ENCODE measurements at places on chromosomes 7 and 10.

- DNase-seq = no peak
Measured at GRCh38 chr7:129264534-129264933, 39.7 kb downstream of the AHCYL2 start.

- DNase-seq = no peak
Measured at GRCh38 chr10:59088912-59089573, 87.4 kb upstream of the PHYHIPL start.

DNA sequence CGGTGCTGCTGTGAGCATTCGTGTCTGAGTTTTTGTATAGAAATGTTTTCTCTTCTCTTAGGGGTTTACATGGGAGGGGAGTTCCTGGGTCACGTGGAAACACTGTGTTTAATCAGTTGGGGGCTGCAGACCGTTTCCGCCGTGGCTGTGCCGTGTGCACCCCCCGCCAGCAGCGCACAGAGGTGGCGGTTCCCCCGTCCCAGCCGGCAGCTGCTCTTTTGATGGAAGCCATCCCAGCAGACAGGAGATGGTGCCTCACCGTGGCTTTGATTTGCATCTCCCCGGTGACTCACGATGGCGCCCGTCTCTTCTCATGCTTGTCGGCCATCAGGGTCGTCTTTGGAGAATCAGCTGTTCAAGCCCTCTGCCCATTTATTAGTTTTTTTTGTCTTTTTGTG is 34.9 kb upstream of the FOXL3 start:
- DNase-seq = no peak

- no peak for DNase-seq
Measured at GRCh38 chr7:32155712-32156111, 85.5 kb upstream of the PDE1C start.

DNA sequence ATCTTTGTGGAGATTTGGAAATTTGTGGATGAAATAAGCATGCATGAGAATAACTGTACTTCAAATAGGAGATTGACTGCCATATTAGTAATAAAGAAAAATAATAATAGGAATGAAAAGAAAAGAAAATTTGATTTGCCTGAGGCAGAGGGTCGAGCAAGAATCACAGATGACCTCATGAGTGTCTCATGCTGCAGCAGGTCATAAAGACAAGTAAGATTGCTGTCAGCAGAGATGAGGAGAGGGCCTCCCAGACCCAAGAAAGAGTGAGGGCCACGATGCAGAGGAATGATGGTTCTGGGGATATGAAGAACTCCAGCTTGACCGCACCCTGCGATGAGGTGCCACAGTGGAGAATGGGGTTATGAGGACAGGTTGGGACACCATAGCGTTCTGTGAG is 39.2 kb downstream of the TOMM7 start:
- DNase-seq = no peak

DNA sequence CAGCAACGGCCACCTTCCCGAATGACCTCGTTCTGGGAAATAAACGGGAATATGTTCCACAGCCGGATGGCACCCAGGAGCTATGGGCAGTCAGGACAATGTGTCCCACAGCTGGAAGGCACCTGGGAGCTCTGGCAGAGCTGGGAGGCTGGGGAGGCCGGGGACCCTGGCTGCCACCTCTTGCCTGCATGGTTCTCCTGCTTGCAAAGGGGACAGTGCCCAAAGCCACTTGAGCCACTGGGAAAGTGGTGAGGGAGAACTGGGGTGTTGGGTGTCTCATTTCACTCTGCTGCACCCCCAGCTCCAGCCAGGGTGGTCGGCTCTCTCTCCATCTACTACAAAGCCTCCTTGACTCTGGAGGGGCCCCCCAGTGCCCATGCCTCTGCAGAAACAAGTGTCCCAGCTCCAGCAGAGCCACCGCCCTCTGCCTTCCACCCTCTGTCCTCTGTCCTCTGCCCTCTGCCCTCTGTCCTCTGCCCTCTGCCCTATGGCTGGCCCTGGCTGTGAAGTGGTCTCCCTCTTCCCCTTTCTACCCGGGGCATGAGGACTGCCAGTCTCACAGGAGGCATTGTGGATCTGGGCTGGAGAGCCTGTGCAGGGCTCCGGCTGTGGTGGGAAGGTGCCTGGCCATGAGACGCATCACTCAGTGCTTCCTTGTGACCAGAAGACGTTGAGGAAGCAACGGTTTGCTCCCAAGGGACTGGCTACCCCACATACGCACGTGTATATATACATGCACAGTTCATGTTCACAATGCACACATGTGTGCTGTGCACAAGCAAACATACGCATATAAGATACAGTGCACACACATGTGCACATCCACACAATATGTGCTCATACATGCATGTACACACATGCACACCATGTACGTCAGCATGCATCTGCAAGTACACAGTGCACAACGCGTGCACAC is 21.5 kb upstream of the INPP5A start:
- no peak for DNase-seq

DNA sequence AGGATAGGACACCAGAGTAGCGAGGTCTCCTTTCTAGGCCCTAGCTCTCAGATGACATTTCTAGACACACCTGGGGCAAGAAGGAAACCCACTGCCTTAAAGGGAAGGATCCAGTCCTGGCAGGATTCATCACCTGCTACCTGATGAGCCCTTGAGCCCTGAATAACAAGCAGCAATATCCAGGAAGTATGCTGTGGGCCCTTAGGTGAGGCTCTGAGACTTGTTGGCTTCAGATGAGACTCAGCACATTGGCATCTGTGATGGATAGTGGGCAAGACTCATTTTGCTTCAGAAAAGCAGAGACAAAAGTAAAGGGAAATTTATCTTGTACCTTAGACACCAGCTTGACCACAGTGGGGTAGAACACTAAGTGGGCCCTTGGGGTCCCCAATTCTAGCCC is 238.4 kb upstream of the MEOX2 start:
- DNase-seq = no peak

DNA sequence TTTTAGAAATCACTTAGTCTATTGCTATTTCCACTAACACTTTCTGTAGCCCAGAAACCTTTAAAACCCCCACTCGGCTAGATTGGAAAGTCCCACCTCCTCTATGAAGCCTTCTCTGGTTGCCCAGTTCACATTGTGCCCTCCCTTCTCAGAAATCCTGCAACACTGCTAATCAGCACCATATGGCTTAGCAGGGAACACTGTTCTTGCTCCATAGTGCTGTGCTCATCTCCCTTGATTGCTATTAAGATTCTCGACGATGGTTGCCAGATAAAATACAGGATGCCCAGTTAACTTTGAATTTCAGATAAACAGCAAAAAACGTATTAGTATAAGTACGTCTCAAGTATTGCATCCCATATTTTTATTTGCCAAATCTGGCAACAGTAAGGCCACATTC is 40.1 kb upstream of the XPNPEP1 start:
- no peak for DNase-seq

DNA sequence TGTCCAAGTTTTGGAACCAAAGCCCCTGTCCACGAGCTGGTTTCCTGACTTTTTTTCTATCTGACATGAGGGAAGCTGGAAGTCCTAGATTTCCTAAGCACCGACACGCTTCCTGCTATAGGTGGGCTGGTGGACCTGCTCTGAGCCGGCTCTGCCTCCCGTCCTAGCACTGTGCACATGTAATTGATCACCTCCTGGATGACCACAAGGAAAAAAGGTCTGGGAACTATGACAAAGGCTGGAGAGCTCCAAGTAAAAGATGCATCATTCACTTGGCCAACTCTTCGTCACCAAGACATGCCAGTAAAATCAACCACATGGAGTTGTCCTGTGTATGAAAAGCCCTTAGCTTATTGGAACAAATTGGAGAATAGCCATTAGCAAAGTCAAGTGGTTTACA is 104.8 kb downstream of the ITIH5 start:
- no peak for DNase-seq

GRCh38 chr7:42494199-42494710 is 257.2 kb upstream of the GLI3 start:
- no peak for DNase-seq

DNA sequence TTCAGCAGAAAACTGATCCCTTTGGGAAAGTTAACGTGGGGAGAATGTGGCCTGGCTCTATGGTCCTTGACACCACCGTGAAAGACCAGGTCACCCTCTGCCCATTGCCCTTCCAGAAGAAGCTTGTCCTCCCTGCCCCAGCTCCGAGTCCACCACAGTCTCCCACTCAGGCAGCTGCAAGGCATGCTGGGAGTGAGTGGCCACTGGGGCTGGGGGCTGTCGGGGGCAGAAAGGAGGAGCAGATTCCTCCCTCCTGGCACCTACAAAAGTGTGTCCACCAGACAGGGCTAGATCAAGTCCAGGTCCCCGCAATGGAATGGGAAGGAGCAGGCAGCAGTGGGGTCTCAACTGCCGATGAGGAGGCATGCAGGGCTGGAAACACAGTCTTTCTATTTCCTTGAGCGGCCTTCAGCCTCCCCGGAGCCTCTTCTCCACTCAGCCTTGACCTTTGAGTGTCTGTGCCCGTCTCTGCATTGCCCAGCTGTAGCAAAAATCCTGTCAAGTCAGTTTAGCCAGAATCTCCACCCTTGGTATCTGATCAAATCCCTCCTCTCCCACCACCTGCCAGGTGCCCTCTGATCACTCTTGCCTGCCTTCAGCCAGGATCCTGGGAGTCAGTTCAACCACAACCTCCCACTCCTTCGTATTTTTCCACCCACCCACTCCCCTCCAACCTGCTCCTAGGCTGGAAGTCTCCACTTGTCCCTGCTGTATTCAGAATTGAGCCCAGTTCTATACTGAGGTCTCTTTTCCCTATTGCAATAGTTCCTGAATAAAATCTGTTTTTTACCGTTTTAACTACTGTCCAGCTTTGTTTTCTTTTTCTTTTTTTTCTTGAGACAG is 6.9 kb upstream of the ZNF316 start:
- no peak for DNase-seq

All from CD8-positive, alpha-beta T cell (primary cell).